ENCODE measurements at places on chromosomes 5 and 9.
A peak's percentile ranks its signal among the peaks of the same experiment; 100 is the strongest.

DNA sequence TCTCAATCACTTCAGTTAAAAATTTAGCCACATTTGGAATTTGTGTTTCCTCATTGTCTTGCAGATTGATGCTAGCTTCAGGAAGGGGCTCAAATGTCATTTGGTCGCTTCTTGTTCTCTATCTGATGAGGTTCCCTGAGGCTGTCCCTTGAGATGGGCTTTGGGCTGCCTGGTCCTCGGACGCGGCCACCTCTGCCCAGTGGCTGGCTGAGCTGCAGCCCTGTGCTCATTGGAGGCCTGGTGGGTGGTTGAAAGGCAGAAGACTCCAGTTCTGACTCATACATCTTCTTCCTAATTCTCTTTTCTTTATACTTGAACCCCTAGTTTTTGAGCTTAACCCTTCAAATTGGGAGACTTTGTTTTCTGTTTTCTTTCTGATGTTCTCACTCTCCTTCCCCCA lies 78.8 kb upstream of the NTRK2 start:
- DNase-seq, result no peak

DNA sequence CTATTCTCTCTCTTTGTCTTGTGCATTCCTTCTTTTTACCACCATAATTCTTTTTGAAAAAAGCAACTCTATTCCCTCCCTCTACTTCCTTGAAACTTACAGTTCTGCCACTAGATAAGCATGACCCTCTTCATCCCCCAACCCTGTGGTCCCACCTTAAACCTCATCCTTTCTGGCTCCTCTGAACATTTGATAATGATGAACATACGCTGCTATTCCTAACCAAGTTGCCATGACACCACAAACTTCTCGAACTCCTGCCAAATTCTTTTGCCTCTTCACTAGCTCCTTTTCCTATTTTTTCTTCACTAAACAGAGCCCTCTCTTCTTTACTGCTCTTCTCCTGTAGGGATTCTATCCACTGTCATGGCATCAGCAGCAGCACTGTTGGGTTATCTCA lies 57.1 kb downstream of the MOCS2 start:
- no peak for DNase-seq

GRCh38 chr5:122730037-122730436 lies 44.8 kb upstream of the SNX2 start:
- no peak for DNase-seq

- DNase-seq, result no peak
Observed at GRCh38 chr9:79489261-79490000, 82.3 kb upstream of the TLE4 start.

- DNase-seq, result no peak
Observed at GRCh38 chr9:95512709-95513095, 4.1 kb downstream of the PTCH1 start.

- DNase-seq, result no peak
Observed at GRCh38 chr9:84107995-84108394, 127.4 kb downstream of the RMI1 start.

GRCh38 chr9:78712903-78713613 lies 416.1 kb downstream of the PSAT1 start:
- DNase-seq, result no peak

DNA sequence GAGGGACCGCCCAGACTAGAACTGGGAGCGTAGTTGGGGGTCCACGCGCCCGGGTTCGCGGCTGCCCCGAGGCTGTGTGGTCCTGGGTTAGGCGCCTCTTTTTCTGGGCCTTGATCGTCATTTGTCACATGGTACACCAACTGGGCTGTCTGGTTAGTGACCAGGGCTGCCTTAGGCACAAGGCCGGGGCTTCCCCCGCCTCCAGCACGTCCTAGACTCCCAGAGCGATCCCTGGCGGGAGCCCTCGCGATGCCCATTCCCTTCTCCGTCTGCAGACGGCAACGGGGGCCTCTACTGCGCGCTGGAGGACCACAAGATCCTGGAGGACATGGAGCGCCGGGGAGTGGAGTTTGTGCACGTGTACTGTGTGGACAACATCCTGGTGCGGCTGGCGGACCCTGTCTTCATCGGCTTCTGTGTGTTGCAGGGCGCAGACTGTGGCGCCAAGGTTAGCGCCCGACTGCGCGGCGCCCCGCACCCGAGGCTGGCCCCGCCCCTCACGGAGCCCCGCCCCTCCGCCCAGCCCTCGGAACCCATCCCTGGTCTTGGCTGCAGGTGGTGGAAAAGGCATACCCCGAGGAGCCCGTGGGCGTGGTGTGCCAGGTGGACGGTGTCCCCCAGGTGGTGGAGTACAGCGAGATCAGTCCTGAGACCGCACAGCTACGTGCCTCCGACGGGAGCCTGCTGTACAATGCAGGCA lies 1.5 kb downstream of the UAP1L1 start:
- DNase-seq, result no peak

GRCh38 chr5:61474746-61475145 lies 142.7 kb downstream of the ZSWIM6 start:
- no peak for DNase-seq

DNA sequence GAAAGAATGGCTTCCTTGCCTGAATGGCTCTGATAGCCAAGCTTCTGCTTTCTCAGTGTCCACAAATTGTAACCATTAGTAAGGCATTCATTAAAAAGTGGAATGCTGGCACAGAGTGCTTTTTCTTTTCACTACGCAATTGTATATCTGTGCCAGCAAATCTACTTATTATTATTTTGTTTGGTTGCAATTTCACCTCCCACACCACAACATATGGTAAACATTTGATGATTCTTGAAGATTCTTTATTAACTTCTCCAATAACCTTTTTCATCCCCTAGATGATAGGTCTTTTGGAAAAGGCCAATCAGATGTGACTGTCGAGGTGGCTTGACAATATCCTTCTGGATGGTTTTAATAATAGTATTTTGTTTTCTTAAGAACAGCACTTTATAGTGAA lies 234.1 kb downstream of the TMEM38B start:
- DNase-seq, result no peak

GRCh38 chr5:142402752-142403318 lies 78.0 kb upstream of the SPRY4 start:
- no peak for DNase-seq

- peak; percentile 41 for DNase-seq
Observed at GRCh38 chr5:142803428-142804125, 33.4 kb downstream of the ARHGAP26 start.
